ENCODE measurements at places on chromosomes 1 and 21.
A peak's percentile ranks its signal among the peaks of the same experiment; 100 is the strongest.

GRCh38 chr1:38004284-38005108, 818 bp downstream of the FHL3 start:
- no peak for DNase-seq

- DNase-seq, result no peak
Observed at GRCh38 chr1:248215880-248216279, 15.3 kb upstream of the OR2M4 start.

DNA sequence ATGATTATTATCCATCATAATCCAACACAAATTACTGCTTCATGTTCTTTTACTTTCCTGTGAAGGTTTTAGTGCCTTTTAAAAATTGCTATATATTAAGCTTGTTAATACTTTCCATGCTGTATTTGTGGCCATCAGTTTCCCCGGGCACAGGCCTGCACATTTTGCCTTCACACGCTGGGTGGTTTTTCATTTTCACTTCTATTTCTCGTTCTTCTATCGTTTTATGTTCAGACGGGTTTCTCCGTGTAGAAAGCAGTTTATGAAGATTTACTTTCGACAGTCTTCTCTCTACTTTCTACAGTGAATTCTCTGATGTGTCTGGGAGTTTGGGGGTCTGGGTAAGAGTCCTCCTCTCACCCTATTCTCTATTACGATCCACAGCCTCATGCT, 9.5 kb downstream of the RUNX3 start:
- no peak for DNase-seq

DNA sequence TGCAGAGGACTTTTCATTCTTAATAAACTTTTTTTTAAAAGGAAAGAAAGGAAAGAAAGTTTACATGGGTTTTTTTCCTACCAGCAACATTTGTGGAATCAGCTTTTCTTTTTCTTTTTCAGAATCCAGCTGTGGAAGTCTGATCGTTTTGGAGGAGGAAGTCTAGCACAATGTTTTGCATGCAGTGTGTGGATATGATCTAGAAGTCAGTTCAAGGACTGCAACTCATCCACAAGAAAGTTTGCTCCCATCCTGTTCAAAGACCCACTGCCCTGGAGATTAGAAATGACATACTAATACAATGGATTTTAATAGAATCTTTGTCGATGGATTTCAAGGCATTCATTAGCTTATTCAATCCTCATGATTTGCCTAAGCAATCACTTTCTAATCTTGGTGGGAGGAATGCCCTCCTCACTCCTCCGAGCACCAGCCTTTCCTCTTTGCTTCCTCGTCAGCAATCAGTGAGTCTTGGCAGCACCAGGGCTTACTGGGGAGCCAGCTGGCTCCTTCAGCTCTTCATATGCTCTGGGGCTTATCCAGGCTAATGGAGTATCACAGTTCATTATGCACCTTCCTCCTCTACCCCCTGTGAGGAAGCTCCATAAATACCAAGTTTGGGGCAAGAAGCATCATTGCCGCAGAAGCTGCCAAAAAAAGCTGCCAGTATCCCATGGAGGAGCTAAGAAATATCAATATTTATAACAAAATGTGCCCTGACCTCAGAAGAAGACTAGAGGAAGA, 392.3 kb upstream of the PKN2 start:
- DNase-seq, result no peak

DNA sequence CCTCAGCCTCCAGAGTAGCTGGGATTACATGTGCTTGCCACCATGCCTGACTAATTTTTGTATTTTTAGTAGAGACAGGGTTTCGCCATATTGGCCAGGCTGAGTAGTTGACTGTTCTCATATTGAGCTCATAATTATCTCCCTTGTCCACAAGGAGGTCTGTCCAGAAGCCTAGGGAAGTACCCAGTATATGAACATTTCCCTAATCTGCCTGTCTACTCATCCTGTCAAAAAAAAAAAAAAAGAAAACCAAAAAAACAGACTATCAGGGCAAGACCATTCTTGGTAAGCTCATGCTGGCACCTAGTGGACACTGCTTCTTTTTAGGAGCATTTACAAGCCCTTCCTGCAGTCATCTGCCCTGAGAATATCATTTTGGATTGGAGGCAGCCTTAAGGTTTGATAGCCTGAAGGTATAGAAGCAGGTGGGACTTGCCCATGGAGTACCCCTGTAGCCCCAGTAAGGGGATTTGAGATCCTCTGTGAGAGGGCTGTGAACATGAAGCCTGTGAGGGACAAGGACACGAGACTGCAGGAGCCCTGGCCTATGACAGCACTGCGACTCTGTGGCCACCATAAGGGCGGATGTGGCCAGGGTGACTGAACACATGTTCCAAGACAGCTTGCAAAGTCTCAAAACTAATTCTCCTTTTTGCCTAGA, 10.8 kb upstream of the DUSP12 start:
- peak; percentile 80 for DNase-seq

DNA sequence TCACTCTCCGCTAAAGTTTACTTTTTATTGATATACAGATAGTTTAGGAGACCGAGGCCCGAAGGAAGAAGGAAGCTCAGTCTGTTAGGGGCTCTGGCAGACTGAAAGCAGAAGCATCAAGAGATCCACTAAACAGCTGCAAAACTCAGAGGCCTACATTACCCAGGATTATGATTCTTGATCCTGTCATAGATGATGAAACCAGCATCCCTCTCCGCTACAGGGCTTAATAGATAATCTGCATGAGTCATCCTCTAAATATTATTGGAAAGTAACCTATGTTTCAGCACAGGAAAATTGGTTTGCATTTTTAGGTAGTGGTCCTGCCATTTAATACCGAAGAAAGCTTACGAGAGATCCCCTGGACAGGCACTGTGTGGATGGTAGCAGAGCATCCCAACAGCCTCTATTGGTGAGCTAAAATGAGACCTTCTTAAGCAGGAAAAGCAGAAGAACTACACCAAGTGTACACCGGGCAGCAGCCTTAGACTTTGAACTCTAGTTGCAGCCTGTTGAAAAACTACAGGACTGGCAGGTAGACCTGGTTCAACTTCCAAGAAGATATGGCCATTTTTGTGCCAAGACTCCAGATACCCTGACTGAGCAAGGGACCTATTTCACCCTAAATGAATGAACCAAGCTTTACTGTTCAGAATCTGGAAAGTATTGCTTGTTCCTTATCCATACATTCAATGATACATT, 6.8 kb downstream of the CASQ2 start:
- peak; percentile 17 for DNase-seq

- no peak for DNase-seq
Observed at GRCh38 chr1:244174922-244175521, 123.9 kb downstream of the ZBTB18 start.

DNA sequence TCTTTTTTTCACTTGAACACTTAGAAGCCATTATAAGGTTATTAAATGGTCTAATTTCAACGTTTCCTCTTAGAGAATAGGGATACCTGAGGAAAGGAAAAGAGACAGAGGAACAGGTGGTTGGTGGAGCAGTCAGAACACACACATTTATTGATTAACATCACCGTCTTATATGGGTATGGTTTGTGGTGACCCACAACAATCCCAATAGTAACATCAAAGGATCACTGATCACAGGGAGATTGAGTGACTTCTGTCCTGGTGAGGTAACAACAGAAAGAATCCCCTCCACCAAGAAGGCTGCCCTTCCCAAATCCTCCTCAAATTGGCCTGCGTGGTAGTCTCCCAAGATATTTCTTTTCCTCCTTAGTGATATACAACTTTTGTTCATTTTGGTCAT, 474.0 kb downstream of the PLPP3 start:
- DNase-seq, result no peak

DNA sequence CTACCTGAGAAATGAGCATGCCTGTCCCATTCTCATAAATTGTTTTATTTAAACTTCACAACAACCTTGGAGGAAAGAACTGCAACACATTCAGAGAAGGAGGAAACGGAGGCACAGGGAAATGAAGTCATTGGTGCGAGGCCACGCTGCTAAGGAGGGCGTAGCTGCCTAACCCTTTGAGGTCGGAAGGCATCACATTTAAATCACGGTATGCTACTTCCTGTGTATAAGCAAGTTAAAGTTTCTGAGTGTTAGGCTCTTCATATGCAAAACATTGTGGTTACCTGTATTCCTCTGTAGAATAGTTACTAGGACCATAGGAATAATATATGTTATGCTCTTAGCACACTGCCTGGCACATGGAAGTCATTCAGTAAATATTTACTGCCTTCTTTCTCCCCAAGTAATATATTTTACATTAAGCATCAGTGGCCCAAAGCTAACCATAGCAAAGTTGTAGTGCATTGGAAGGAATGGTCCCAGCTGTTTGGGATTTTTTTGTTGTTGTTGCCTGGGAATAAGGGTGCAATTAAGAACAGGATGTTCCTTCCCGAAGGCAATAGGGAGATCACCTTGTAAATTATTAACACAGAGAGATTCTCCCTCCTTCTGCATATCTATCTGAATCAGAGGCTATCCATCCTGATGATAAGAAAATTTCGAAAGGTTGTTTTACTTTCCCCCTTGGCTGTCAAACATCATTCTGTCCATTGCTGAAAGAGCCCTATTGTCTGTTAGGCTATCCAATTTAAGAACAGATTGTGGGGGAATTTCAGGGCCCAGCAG, 192.2 kb upstream of the C8B start:
- DNase-seq, result no peak

- no peak for DNase-seq
Observed at GRCh38 chr1:224160171-224160682, 22.8 kb upstream of the DEGS1 start.

GRCh38 chr1:185520188-185520920, 203.3 kb upstream of the IVNS1ABP start:
- DNase-seq, result peak; percentile 78

DNA sequence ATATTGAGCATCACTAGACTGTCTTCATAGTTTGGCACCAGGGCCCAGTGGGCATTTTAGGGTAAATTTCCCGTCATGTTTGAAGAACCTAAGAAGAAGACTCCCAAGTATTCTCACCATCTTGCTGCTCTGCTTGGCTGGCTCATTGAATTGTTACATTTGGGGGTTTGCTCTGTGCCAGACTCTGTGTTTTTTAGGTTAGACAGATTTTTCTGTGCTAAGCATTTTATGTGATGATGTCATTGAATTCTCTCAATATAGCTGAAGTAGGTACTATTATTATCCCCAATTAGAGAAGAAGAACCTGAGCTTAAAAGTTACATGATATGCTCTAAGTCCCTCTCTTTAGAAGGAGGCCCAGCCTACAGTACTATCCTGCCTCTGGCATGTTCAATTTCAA, 28.0 kb upstream of the DNASE2B start:
- DNase-seq, result no peak

DNA sequence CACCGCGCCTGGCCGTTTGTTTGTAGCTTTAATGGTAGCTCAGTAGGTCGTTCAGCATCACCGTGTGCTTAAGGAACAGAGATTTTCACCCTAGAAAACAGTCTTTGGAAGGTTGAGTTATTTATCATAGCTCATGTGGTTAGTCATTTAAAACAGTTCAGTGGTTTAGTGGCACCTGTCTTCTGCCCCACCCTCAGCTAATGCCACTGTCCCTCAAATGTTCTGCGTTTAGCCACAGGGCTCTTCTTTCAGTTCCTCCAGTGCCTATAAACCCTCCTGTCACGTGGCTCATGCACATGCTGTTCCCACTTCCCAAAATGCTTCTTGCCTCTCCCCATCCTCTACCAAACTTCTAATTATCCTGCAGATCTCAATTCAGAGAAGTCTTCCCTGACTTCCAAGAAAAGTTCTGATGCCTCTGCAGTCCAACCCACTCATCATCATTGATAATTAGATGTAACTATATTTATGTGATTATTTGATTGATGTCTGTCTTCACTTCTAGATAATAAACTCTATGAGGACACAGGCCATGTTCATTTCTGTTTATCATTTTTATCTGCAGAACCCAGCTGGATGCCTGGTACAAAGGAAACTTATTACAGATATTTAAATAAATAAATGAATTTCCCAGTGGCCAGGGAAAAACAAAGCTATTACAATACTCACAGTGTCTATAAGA, 14.4 kb upstream of the DIPK1A start:
- no peak for DNase-seq

GRCh38 chr1:200150721-200151120, 123.2 kb downstream of the NR5A2 start:
- DNase-seq, result peak; percentile 40

DNA sequence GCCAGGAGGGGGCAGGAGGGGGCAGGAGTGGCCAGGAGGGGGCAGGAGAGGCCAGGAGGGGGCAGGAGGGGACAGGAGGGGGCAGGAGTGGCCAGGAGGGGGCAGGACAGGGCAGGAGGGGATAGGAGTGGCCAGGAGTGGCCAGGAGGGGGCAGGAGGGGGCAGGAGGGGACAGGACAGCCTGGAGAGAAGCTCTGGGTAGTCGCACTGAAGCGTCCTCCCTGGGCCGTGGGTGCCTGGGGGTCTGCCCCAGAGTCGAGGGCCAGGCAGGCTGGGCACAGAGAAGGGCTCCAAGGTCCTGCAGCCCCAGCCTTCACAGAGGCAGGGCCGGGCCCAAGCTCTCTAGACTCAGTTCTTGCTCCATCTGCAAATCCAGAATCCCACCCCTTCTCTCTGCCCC, 22.9 kb downstream of the MEGF6 start:
- DNase-seq, result no peak

GRCh38 chr21:32347977-32348376, 44.8 kb downstream of the URB1 start:
- no peak for DNase-seq
